GDM1 (cell line): ENCODE measurements at places on chromosomes 13 and 19.
A peak's percentile ranks its signal among the peaks of the same experiment; 100 is the strongest.

GRCh38 chr13:60514891-60515290, 117.9 kb downstream of the TDRD3 start:
- no peak for DNase-seq

- DNase-seq, result no peak
Observed at GRCh38 chr13:52147225-52147624, 12.2 kb downstream of the NEK3 start.

- DNase-seq, result no peak
Observed at GRCh38 chr13:101490406-101491015, 38.0 kb downstream of the ITGBL1 start.

GRCh38 chr13:20412691-20413355, 112.8 kb downstream of the CRYL1 start:
- no peak for DNase-seq

GRCh38 chr19:5628919-5629481, 6.1 kb downstream of the SAFB start:
- DNase-seq, result peak; percentile 5

GRCh38 chr19:29482855-29483640, 42.7 kb upstream of the VSTM2B start:
- DNase-seq, result no peak

- DNase-seq, result no peak
Observed at GRCh38 chr19:6059988-6060599, 50.2 kb downstream of the RFX2 start.

DNA sequence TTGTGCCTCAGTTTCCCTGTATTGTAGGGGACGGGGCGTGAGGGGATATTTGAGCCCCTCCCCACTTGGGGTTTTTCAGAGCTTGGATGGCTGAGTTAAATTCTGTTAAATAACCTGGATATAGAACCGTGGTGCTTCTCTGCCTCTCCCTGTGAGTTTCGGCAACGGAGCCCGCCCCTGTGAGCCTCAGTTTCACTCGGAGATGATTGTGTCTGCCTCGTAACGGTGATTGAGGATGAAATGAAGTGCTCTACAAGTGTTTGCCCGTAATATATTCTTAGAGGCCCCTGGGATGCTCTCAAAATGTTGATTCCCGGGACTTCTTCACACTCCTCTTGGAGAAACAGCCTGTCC, 509 bp downstream of the KXD1 start:
- no peak for DNase-seq

GRCh38 chr13:49234741-49235140, 13.0 kb upstream of the CDADC1 start:
- no peak for DNase-seq

GRCh38 chr13:35086667-35087066, 144.6 kb downstream of the NBEA start:
- no peak for DNase-seq

- no peak for DNase-seq
Observed at GRCh38 chr19:5094768-5095567, 126.1 kb downstream of the KDM4B start.

DNA sequence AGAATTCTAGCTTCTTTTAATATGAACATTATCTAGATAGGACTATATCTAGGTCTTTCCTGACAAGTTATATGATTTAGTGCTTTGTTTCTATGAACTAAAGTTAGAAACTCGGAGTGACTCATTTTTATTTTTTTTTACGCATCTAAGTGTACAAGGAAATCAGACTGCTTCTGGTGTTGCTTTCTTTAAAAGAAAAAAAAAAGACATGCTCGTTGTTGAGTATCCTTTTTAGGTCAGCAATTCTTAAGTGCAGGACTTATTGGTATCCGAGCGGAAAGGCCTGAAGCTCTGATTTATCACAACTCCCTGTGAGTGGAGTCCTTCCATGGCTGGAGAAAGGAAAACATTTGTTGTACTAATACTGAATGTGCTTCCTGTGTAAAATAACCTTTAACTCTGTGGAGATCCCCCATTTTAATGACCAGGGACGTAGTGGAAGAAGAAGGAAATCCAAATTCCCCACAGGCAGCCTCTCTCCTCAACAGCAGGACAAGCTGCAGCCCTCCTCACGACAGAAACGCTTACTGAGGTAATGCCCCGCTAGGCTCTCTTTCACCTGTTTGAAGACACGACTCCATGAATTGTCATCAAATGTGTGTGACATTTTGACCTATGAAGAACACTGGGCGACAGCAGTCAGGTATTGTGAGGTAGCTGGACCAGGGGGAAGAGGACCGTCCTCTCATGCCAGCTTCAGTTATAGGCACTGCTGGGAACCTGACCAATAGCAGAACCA, 17.9 kb upstream of the POMP start:
- no peak for DNase-seq

DNA sequence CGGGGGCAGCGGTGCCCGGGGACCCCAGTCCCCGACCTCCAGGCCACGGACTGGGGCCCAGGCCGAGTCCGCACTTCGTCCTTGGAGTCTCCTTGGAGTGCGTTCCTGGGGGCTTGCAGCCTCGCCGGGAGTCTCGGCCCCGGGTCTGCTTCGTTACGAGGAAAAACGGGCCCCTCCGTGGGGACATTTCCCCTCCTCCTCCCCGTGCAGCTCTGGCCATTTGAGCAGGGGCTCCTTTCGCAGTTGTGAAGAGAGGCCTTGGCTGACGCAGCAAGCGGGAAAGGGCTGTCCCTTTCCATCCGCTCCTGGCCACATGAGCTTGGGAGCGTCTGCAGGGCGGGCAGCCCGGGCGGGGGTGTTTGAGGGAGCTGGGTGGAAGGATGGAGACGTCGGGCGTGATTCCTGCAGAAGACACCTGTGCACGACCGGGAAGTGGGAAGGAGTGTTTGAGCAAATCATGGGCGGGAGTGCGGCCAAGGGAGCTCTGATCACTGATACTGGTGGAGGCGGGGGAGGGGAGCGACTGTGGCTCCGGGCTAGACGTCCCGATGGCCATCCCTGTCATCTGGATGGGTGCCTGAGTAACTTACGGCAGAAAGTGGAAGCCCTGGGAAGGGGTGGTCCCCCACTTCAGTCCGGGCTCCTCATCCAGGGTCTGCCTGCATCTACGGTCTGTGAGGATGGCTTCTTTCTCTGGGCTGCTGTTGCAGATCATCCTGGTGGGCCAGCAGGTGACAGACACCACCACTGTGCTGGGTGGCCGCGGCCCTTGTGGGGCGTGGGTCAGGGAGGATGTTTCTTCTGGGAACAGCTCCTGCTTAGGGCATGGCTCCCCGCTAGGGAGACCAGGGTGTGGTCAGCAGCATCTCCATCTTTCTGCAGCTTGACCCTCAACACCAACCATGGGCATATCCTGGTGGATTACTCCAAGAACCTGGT, 736 bp downstream of the GPI start:
- no peak for DNase-seq

DNA sequence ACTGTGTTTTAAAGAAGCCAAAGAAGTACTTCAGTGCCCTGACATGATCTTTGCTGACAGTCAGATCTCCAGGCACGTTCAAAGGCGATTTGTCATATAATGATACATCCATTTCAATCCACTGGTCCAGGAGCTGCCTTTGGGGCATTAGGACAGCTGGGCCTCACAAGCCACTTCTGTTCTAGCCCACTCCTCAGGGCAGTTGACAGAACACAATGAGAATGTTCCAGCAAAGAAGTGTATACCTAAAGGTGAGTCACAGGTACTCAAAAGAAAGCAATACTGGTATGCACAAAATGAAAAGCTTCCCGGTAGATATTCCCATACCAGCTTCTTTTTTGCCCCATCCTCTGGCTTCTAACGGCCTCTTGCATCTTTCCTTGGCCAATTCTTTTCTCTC, 12.5 kb upstream of the MAP3K10 start:
- no peak for DNase-seq

DNA sequence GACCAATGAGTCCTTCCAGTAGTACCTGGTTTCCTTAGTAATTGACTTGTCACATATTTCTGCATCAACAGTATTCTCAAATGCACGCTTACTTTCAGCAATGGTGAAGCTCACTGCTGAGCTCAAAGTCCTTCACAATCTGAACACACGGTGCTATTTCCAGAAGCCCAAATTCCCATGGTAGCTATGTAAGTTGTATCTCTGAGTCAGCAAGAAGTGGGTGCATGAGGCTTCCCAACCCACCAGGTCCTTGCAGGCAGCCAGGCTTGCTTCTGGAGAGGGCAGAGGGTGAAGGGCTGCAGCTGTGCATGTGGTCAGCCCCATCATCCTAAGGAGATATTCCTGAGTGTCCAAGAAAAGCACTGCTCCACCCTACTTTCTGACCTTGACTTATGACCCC, 25.7 kb downstream of the COL4A2 start:
- DNase-seq, result no peak

DNA sequence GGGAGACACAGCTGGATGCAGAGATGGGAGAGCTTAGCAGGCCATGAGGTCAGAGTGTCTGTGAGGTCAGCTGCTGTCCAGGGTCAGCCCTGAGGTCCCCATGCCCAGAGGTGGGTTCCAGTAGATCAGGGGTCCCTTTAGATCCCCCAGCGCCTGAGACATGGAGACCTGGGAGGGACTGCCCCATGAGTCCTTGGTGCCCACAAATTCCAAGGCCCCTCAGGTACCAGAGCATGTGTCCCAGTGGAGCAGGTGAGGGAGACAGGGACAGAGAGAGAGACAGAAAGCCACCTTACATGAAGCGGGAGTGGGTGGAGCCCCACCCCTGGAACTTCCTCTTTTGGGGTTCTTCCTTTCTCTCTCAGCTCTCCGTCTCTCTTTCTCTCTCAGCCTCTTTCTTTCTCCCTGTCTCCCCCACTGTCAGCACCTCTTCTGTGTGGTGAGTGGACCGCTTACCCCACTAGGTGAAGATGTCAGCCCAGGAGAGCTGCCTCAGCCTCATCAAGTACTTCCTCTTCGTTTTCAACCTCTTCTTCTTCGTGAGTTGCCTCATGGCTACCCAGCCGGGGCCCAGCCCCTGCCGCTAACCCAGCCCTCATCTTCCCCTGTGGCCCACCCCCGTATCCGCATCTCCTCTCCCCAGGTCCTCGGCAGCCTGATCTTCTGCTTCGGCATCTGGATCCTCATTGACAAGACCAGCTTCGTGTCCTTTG, at the start of gene CD37:
Gene CD37, plus strand, starts transcription at position 336 of the 713 bp plus-strand sequence. Its CDS starts 135 bp downstream, at position 471.
- DNase-seq, result peak; percentile 72

GRCh38 chr19:45779231-45780145, 2.8 kb downstream of the DMPK start:
- peak; percentile 52 for DNase-seq

GRCh38 chr19:20928371-20928770, 5.3 kb downstream of the ZNF85 start:
- no peak for DNase-seq

GRCh38 chr19:4174213-4174894, 8.0 kb downstream of the SIRT6 start:
- DNase-seq, result no peak

GRCh38 chr13:97851269-97851668, 102.2 kb upstream of the IPO5 start:
- no peak for DNase-seq

GRCh38 chr13:44932850-44933251, 56.4 kb downstream of the NUFIP1 start:
- no peak for DNase-seq

GRCh38 chr19:29418201-29418600, 107.6 kb upstream of the VSTM2B start:
- DNase-seq, result no peak

- no peak for DNase-seq
Observed at GRCh38 chr13:32474999-32475792, 47.3 kb upstream of the N4BP2L1 start.

GRCh38 chr13:33326246-33326645, 40.7 kb upstream of the STARD13 start:
- no peak for DNase-seq

- no peak for DNase-seq
Observed at GRCh38 chr13:98386637-98387036, 190.3 kb downstream of the STK24 start.

GRCh38 chr19:8700956-8701355, 2.4 kb upstream of the ACTL9 start:
- DNase-seq, result no peak

GRCh38 chr13:113209759-113210421, 477 bp downstream of the CUL4A start:
- peak; percentile 53 for DNase-seq

- no peak for DNase-seq
Observed at GRCh38 chr19:46111376-46111775, 13.1 kb downstream of the IGFL3 start.

DNA sequence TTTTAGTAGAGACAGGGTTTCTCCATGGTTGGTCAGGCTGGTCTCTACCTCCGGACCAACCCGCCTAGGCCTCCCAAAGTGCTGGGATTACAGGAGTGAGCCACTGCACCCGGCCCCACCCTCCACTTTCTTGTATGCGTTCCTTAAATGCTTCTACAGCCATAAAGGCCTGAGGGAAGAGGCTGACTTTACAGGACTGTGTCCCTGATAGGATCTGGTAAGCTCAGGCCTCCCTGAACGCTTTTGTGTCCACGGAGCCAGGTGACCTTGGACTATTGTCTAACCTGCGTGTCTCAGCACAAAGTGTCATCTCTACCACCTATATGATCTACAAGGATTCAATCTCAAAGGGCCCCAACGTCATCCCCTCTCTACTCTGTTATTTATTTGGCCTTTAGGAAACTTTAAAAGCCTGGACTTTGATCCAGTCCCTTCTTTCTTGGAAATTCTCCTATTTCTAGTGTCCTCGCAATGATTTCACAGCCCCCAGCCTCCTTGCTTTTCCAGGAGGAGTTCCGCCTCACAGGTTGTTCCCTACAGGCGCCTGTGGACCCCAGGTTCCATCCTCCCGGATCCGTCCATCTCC, 701 bp downstream of the ZNF552 start:
- DNase-seq, result no peak

- no peak for DNase-seq
Observed at GRCh38 chr19:13057147-13057572, 45.5 kb downstream of the LYL1 start.

GRCh38 chr13:31011901-31012654, 79.6 kb downstream of the TEX26 start:
- no peak for DNase-seq

DNA sequence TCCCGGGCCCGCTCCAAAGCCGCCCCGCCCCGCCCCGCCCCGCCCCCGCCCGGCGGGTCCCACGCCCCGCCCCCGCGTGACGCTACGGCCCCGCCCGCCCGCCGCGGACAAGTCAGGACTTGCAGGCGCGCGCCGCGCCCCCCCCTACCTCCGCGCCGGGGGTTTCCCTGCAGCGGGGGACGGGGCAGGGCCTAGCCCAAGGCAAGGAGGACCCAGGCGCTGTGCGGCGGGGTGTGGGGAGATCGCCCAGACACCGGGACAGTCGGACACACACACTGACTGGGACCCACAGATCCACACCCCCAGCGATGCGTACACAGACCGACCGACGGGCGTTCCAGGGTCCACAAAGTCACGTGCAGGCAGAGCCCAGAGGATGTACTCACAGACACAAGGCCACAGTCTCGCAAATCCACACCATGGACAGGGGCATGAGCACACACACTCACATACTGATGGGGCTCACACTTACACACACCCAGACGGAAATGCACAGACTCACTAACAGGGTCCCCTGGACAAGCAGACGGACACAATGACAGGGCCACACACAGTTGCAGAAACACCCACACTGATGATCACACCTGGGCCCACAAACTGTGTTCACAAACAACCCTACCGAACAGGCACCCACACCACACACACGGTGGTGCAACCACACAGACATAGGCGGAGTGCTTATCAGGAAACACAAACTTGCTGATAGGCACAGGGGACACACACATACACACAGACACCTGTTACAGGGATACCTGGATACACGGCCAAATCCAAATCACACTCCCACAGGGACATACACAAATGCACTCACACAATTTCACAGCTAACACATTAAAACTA, 436 bp upstream of the BBC3 start:
- peak; percentile 85 for DNase-seq
